ENCODE measurements at places on chromosomes 5 and 9.

DNA sequence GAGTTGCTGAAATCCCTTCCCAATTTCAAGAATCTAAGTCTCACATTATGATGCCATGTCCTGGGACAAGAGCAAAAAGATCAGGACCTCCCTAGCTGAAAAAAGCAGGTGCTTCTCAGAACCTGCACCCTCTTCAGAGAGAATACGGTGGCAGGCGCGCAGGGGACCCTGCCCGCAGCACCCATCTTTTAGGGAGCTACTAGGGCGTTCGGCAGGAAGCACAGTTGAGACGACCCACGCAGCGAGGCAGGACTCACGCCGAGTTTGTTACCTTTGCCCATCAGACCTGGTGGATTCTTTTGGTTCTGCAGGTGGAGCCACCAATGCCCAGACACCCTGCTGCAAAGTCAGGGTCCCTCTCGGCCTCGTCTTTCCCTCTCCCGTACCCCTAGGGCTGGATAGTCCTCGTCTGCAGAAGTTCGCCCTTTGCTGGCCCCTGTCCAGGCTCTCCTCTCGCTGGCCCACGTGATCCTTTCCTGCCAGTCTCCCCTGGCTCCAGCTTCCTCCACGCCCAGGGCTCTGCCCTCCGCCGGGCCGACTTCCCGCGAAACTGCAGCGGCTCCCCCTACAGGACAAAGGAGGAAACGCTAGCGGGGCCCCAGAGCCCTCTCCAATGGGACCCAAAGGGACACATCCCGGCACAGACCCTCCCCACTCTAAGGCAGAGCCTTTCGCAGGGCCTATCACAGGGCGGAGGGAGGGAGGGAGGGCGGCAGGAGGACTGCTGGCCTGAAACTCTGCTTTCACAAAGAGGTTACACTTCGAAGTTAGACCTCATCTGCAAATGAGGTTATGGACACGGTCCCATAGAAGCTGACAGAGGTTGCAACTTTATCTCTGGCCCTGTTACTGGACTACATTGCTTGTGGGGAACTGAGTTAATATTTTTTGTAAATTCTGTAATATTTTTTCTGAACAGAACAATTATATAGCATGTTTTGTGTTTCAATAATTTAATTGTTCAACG lies 28.8 kb downstream of the TMEM174 start:
- DNase-seq, result peak; percentile 79

- no peak for DNase-seq
Observed at GRCh38 chr9:121194730-121195129, 6.9 kb downstream of the RAB14 start.

- DNase-seq, result peak; percentile 97
Observed at GRCh38 chr5:16492398-16493140, 27.0 kb upstream of the ZNF622 start.

DNA sequence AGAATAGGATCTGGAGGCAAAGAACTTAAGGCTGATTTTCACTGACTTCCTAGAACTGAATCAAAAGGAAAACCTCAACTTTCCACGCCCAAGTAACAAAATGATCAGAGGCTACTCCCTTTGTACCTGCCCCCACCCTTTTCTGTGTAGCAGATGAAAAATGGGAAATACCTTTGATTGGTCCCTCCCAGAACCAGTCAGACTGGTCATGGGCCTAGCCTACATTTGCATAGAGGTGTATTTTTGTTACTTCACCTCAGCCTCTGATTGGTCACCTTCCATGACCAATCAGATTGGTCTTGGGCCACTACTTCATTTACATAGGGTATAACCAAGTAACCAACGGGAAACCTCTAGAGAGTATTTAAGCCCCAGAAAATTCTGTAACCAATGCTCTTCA lies 1553.5 kb upstream of the C9orf72 start:
- DNase-seq, result no peak

DNA sequence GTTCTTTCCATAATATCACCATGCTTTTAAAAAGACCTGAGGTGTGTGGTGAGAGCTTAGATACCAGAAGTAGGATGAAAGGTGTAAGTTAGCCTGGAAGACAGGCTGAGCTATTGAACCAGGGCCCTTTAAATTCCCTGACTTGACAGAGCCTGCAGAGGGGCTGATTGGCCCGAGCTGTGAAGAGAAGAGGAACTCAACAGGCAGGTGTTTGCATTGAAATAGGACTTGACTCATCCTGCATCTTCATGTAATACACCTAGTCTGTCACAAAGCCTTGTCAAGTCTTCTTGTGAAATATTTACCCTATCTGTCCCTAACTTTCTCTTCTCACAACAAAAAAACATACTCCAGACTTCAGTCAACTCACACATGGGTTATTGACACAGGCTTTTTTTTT lies 16.6 kb upstream of the ANP32B start:
- no peak for DNase-seq

DNA sequence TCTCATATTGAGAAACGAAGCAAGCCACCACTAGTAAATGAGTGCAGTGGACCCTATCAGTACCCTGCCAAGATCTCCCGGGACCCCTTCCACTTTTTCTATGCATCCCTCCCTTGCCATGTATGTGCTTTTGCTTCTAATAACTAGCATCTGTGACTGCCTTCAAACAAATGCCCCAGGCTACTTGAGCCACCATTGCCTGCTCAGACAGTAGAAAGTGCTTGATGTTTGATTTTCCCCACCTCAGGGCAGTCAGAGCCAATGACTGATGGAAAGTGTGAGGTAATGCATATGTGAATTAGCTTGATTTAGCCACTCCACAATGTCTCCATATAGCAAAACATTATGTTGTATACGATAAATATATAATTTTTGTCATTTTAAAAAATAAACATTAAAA lies 797.3 kb upstream of the ACO1 start:
- DNase-seq, result no peak

- no peak for DNase-seq
Observed at GRCh38 chr5:88226881-88227450, 41.7 kb downstream of the TMEM161B start.

DNA sequence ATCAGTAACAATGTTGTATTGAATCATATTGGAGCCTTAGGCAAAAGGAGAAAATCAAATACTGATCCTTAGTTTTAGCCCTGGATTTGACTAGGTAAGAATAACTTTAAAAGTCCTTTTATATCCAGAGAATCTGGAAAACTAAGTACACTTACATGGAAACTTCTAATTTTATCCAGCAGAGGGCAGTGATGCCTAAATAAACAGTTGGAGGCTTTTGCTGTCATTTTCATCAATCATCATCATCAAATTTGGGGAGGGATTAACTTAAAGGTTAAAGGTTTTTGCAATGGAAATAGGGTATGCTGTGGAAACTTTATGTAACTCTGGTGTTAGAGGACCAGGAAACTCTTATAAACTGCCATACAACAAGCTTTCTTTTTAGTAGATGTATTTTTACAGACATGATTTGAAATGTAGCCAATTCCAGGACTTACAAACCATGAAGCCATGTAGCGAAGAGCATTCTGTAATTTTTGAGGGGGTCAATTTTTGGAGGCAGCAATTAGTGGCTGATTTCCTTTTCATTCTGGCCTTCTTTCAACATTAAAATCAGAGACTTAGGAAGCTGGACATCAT lies 112.7 kb downstream of the OSTF1 start:
- DNase-seq, result peak; percentile 76

- no peak for DNase-seq
Observed at GRCh38 chr9:82539856-82540579, 522.9 kb downstream of the RASEF start.

DNA sequence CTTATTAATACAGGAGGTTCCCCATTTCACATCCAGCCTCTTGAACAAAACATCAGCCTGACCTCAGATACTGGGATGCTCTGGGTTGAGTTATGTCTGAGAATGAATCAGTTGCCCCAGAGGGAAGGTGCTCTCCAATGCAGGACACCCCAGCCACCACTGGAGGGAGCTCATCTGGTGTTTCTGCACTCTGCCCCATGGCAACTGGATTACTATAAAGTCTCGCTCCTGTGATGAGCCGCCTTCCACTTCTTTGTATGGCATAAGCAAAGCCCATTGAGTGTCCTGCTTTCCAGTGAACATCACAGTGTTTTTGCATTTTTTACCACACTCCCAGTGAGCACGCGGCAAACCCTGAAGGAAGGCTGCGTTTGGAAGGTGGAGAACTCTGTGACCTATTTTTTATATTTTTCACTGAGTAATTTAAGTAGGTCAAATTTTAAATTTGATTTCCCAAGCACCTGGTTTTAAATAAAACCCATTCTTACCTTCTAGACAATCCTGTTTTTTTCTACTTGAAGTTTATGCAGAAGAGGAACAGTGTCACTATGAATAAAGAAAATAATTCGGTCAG lies 176.9 kb upstream of the WWC1 start:
- peak; percentile 44 for DNase-seq

- DNase-seq, result peak; percentile 95
Observed at GRCh38 chr5:60541980-60542379, 158.0 kb downstream of the DEPDC1B start.

DNA sequence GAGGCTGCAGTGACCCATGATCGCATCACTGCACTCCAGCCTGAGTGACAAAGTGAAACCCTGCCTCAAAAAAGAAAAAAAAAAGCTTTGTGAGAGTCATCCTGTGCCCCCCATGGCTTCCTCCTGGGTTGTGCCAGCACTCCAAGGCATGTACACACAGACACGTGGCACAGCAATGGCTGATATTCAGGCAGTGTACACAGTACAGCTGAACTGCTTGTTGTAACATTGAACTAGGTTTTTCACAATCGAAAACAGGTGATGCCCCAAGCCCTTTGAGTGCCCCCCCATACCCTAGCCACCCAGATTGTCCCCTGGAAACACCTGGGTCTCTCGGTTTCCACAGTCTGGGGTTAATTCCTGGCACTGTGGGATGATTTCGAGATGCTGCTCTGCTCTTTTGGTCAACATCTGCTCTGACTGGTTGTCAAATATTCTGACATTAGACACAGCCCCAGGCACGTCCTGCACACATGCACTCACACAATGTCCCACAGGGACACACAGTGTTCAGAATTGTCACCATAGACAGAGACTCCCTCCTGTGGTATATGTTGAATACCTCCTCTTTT lies 9.2 kb downstream of the SPINK4 start:
- DNase-seq, result no peak

GRCh38 chr9:93463638-93464248 lies 10.4 kb upstream of the FAM120AOS start:
- no peak for DNase-seq

DNA sequence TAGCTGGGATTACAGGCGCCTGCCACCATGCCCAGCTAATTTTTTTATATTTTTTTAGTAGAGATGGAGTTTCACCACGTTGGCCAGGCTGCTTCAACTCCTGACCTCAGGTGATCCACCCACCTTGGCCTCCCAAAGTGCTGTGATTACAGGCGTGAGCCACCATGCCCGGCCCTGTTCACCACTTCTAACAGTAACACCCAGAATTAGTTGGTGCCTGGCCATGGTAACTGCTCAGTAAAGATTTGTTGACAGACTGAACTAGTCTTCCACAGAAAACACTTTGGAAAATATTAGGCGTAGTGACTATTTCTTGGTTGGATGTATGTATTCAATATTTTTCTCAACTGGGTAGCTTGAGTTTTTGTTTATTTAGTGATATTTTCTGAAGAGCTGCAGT lies 24.0 kb downstream of the TUT7 start:
- DNase-seq, result no peak

DNA sequence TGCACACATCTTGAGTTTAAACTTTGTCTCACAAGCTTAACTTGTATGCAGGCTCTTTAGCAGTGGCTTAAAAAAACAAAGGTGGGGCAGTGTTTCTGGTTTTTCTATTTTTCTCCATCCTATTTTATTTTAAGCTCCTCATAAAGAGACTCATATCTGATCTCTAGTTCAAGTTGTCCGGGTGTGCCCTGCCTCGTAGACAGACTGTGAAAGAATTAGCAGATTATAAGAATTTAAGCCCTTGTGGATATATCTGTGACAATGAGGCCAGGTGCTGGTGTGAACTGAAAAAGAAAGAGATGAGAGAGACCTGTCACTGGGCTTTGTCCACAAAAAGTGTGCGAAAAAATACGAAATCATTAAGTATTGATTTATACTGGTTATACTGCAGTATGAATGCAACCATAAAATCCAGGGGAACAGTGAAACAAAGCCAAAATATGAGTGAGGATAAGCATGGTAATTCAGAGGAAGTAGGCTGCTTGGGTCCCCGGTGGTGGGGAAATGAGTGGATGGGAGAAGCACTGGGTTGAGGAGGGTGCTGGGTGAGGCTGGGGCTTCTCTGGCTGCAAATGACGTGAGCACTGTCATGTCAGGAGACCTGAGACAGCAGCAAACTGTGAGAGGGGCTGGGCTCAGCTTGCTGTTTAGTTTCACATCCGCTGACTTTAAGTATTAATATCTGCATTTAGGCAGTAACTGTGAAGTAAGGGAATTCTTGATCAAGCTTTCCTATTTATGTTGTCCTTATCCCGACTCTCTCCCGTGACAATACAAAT lies 179.7 kb upstream of the ANKRD55 start:
- DNase-seq, result peak; percentile 37

DNA sequence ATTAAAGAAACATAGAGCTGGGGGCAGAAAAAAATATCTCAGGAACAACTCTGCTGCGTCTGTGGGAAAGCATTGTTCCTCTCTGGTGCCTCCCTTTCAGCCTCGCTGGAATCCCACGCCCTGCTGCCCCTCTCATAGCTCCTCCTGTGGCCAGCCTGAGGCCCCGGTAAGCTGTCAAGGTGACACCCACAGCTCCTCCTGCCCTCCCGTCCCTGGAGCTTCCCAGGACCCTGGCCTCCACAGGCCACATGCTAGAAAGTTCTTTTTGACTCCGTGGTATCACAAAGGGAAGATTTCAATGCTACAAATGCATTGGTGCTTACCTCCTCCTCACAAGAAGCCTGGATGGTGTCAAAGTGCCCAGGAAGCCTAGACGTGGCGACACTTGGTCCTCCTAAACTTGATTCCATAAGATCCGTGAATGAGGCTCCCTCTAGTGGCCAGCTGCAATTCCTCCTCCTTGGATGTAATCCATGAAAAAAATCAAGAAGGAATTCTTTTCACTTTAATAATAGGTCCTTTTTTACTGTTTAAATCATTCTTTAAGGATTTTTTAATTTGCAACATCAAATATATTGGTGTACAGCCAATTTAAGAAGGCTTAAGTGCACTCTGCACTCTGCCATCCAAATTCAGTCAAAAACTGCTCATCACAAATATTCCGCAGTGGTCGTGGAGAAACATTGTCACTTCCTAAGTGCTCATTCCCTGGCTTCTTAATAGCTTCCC lies 104.9 kb downstream of the CFAP90 start:
- peak; percentile 83 for DNase-seq

GRCh38 chr9:127778280-127779135 lies at the start of gene SH2D3C:
TSS of gene SH2D3C (minus strand) at chr9:127778666. CDS start at chr9:127778627, 39 bp downstream.
- peak; percentile 28 for DNase-seq

- DNase-seq, result no peak
Observed at GRCh38 chr9:5767968-5768932, 64.7 kb downstream of the ERMP1 start.

GRCh38 chr5:143472576-143472975 lies 69.1 kb upstream of the NR3C1 start:
- no peak for DNase-seq

DNA sequence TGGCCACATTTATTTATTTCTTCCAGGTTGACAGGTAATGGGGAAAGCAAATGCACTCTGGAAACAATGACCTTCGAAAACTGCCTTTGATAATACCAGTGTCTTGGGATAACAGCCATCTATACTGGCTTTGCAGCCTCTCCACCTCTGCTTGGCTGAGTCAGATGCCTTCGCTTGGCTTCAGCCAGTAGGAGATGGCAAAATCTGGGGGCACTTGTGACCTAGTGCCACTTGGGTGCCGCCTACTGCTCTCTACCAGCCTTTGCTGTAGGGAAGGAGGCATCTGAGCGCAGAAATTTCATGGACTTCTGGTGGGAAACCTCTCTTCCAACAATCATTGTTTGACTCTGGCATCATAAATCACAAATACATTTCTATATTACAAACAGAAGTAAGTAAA lies 21.8 kb downstream of the FYB1 start:
- DNase-seq, result no peak

- DNase-seq, result no peak
Observed at GRCh38 chr5:129656952-129657351, 90.9 kb upstream of the MINAR2 start.

All from choroid plexus epithelial cell (primary cell).